Stimulated activated memory B cell treated with anti-CD40 and anti-IgM and Interleukin-4, amounts not matched to agents 10 μg/mL and 1 μg/mL and 100 μg/mL, for 72 hours (primary cell): ENCODE measurements at places on chromosomes 11 and 22.

DNA sequence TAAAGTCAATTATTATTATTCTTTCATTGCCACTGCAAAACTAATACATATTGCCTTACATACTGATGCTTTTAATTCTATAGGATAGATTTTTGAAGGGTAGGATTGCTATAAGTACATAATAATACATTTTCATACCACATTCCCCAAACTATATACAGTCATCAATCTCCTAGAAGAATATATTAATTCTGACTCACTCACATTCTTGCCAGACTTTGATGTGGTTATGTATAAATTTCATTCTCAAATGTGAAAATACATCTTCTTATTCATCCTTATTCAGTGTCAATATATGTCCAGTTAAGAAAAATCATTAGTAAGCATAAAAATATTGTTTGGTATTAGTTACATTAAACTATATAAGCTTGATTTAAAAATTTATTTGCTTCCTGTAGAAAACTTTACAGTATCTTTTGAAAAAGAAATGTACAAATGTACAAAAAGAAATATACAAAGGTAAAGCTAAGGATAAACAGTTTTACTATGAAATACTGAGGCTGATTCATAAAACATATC is 458.8 kb upstream of the CNTN5 start:
- no peak for ATAC-seq

GRCh38 chr11:72238040-72238450 is 5.9 kb downstream of the PHOX2A start:
- ATAC-seq: no peak

DNA sequence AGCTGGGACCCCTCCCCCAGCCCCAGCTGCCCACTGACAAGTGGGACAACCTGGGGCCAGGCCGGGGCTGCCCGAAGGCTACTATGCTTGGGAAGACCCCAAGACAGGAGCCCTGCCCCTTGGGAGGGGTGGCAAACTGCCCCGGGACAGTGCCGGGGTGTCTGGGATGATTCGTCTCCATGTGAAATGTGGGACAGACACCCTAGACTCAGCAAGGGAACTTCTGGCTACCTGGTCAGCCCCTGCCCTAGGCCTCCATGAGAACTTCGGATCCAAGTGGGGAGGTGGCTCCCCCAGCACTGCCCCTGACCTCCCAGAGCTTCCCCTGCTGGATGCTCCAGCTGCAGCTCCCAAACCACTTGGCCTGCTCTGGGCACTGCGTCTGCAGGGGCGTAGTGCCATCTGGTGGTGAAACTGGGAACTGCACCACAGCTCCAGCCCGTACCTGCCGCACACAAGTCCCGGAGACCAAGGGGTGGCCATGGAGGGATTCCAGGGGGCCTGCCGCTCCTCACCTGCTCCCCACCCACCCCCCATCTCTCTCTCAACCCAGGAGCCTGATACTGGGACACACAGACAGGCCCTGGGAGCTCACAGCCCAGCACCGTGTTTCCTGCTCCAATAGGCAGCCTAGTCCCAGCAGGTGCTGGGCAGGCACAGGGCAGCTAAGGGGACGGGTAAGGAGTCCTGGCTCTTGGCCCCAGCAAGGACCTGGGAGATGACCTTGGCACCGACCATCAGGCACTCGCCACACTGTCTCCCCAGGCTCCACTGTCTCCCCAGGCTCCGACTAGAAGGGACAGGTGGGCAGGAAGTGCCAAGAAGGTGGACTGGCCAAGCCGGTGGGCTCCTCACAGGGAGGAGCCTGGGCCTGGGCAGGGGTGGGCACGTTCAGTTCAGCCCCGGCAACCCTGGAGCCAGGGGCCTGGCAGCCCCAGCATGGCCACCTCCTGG is 194.1 kb downstream of the IGLL1 start:
- peak; percentile 75 for ATAC-seq

DNA sequence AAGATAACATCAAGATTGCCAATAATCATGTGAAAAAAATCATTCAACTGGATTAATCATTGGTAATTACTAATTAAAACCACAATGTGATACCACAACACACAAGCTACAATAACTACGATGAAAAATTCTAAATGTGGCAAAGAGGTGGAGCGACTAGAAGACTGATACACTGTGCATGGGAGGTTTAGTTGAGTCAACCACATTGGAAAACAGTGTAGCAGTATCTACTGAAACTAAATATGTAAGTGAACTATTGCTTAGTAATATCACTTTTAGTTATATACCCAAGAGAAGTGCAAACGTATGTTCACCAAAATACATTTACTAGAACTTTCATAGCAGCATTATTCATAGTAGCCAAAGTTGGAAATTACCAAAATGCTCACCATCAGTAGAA is 359.9 kb downstream of the ETS1 start:
- no peak for ATAC-seq

DNA sequence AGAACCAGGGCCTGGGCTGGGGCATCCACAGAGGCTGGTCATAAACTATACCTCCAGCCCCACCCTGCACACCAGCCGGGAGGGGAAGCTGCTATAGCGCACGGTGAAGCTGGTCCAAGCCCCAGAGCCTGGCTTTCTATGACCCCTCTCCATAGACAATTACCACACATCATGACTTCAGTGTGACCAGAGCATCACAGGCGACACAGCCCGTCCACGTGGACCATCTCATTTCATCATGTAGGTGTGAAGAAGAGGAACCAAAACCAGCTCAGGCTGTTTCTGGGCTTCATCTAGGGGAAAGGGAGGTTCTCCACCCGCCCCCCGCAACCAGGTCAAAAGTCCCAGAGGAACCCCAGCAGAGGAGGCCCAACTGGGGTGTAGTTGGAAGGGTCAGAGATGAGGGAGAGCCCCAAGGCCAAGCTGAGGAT is 3.0 kb downstream of the CXCR5 start:
- ATAC-seq: peak; percentile 81

DNA sequence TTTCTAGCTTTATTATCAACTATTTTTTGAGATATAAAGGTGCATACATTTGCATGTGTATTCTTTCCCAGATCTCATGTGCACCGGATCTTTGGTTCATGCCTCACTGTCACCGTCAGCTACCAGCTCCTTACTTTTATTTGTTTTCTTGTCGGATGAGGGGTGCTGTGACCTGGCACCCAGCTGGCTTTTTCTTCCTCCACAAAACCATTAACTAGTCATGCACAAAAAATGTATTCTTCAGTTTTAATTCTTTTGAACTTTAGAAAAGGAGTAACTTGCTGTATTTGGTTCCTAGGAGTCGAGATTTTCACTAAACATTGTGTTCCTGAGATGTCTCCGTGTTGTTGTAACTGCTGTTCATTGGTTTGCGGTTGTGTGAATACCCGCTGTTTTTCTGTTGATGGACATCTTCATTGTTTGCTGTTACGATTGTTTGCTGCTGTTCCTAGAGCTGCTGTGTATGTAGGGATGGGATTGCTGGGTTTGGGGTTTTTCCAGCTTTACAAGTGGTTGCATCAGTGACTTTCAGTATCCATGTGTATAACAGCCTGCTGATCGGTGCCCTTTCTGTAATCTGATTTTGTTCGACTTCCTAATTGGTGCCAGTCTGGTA is 39.4 kb downstream of the MOV10L1 start:
- no peak for ATAC-seq

- ATAC-seq: no peak
Observed at GRCh38 chr22:36465232-36466021, 16.0 kb downstream of the TXN2 start.

GRCh38 chr11:3837793-3838192 is 3.0 kb downstream of the RHOG start:
- no peak for ATAC-seq

- ATAC-seq: no peak
Observed at GRCh38 chr11:7275133-7275532, 23.4 kb downstream of the SYT9 start.

DNA sequence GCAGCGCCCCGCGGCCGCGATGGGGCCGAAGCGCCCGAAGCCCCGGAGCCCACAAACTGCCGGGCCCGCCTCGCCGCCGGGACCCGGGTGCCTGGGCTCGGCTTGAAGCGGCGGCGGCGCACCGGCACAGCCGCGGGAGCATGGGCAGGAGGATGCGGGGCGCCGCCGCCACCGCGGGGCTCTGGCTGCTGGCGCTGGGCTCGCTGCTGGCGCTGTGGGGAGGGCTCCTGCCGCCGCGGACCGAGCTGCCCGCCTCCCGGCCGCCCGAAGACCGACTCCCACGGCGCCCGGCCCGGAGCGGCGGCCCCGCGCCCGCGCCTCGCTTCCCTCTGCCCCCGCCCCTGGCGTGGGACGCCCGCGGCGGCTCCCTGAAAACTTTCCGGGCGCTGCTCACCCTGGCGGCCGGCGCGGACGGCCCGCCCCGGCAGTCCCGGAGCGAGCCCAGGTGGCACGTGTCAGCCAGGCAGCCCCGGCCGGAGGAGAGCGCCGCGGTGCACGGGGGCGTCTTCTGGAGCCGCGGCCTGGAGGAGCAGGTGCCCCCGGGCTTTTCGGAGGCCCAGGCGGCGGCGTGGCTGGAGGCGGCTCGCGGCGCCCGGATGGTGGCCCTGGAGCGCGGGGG is 346 bp downstream of the FJX1 start:
- peak; percentile 62 for ATAC-seq
